ENCODE measurements at places on chromosomes 1 and 21.
A peak's percentile ranks its signal among the peaks of the same experiment; 100 is the strongest.

- DNase-seq, result no peak
These were observed 492.8 kb downstream of the CAMTA1 start for GRCh38 chr1:7278045-7278444.

- peak; percentile 36 for DNase-seq
These were observed 45.4 kb downstream of the S100B start for GRCh38 chr21:46559291-46559983.

GRCh38 chr1:220255204-220255603 lies 17.0 kb downstream of the RAB3GAP2 start:
- DNase-seq, result no peak

DNA sequence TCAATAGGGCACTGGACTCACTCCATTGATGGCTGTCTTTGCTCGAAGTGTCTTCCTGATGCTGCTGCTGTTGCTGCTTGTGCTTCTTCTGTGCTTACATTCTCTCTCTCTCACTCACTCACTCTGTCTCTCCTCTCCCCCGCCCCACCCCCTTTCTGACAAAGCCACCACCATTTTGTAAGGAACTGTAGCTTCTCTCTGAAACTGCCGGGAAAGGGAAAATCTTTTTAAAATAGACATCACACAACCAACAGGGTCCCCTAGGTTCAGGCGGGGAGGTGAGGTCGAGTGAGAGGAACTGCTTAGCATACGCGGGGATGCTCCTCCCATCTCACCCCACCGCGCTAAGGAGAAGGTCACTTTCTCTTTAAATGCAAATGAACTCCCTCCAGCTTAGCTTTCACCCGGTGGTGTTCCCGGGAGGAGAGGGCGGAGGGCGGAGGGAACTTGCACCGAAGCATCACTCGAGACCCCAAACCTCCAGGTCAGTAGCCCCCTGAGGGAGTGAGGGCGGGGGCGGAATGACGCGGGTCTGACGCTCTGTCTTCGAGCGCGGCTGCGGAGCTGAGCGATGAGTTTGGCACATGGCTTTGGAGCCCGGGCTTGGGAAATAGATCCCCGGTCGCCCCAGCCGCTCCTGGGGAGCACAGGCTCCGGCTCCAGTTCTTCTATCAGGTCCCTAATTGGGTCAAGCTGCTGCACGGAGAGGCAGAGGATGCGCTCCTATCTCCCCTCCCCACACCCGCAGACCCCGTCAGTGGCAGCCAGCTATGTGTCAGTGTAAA lies at the start of gene CCDC28B:
Gene CCDC28B (plus strand): TSS at position 370 of the 785 bp plus-strand sequence. CDS start 1,341 bp downstream, outside the sequence.
- peak; percentile 40 for DNase-seq

- no peak for DNase-seq
These were observed 499.6 kb downstream of the MRPL39 start for GRCh38 chr21:25107708-25108107.

DNA sequence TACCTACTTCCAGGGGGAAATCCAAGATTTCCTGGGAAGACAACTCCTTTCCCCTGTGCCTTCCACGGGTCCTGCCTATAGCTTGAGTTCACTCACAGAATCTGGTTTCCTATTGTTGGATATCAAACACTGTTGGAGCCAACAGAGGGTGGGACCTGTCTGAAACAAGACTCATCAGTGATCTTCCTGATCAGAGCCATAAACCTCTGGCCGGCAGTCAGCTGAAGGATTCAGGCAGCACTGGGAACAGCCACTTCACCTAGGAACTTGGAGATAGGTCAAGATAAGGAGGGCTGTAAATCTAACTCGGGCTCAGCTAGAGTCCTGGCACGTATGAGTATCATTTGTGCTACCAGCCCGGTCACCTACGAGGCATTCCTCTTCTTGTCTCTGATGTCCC lies 23.3 kb downstream of the SH3BP5L start:
- no peak for DNase-seq

- no peak for DNase-seq
These were observed 27.6 kb downstream of the C1orf216 start for GRCh38 chr1:35691080-35691479.

GRCh38 chr1:216600730-216601609 lies 122.3 kb downstream of the ESRRG start:
- no peak for DNase-seq

GRCh38 chr1:223201967-223202366 lies 58.9 kb upstream of the TLR5 start:
- DNase-seq, result no peak

DNA sequence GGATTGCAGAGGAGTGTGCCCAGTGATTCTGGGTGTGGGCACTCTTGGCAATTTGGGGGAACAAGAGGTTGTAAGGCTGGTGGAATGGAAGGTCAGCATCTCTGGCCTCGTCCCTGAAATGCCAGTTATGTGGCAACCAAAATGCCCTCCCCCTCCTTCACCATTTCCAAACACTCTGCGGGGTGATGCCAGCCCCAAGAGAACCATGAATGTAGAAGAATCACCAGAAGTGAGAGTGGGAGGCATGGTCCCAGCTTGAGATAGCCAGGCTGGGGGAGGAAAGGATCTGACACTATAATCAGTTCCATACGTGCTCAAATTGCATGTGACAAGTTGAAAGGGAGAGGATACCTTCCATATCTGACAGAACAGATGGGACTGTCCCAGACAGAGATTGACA lies 88.7 kb upstream of the EDN2 start:
- DNase-seq, result no peak

- DNase-seq, result no peak
These were observed 24.8 kb downstream of the CD101 start for GRCh38 chr1:117026361-117026760.

DNA sequence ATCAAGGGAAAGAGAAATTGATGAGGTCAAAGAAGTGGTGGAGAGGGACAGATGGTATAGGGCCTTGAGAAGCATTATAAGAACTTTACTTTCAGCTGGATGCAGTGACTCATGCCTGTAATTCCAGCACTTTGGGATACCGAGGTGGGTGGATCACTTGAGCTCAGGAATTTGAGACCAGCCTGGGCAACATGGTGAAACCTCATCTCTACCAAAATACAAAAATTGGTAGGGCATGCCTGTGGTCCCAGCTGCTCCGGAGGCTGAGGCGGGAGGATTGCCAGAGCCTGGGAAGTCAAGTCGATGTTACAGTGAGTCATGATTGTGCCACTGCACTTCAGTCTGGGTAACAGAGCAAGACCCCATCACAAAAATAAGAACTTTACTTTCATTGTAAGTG lies 5.7 kb downstream of the TMEM50A start:
- no peak for DNase-seq

DNA sequence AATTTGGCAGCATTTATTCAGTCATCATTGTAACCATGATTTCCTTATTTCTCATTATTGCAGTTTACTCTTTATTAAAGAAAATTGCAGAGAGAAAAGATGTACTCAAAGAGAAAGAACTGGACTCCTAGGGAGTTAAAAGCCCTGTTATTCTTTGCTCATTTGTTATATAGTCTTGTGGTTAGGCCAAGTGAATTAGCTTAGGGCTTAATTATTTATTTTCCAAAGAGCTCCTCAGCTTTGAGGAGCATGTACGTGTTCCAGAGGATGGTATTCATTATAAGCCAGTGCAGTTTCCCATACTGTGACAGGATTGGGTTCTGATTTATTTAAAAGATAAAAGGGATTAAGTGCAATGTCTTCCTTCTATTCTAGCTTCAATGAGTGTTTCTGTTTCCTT lies 86.4 kb downstream of the GPR161 start:
- no peak for DNase-seq

- no peak for DNase-seq
These were observed 8.1 kb upstream of the GBP5 start for GRCh38 chr1:89280766-89281165.

- no peak for DNase-seq
These were observed 423 bp downstream of the URB1 start for GRCh38 chr21:32392299-32392879.

- DNase-seq, result peak; percentile 44
These were observed 79.1 kb downstream of the NDUFS5 start for GRCh38 chr1:39105061-39105840.

- no peak for DNase-seq
These were observed 97.4 kb downstream of the MRPL39 start for GRCh38 chr21:25509862-25510261.

GRCh38 chr1:15950302-15950701 lies 25.6 kb downstream of the ZBTB17 start:
- DNase-seq, result peak; percentile 41

DNA sequence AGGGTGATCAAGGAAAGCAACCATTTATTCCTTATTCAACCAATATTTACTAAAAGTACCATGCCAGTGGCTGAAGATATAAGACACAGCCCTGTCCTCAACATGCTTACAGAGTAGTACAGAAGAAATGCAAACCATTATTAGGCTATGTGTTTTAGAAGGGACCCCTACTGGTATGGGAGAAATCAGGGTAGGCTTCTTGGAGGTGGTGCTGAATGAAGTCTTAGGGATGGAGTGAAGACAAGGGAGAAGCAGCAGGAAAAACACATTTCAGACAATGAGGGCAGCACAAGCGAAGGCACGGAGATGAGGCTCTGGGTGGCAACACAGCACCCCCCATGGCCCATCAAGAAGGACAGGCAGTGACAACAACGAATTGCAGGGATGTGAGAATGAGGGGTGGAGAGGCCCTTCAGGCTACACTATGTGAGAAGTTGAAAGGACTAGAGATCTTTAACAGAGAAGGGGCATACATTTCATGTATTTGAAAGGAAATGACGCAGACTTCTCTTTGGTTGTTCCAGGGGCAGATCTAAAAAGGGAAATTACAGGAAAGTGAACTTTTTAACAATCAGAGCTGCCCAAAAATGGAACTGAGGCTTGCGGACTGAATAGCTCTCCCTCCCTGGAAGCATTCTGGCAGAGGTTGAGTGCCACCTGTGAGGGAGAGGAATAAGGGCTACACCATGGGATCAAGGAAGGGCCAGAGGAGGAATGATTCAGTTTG lies 16.8 kb upstream of the CD58 start:
- DNase-seq, result no peak

DNA sequence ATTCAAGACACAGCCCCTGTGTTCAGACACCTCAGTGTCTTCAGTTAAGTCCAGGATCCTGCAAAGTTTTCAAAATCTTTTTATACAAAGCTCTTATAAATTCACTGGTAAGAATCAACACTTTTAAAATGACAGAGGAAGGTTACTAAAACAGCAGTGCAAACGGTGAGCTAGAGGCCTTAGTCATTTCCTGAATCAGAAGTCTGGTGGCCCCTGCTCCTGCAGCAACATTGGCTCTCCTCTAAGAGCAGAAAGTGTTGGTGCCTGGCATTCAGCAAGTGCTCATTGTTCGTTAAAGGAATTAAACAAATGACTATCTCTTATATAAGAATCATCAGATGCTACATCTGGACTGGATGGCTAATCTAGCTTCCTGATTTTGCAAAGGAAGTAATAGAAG lies 282.9 kb downstream of the PTGER3 start:
- no peak for DNase-seq

DNA sequence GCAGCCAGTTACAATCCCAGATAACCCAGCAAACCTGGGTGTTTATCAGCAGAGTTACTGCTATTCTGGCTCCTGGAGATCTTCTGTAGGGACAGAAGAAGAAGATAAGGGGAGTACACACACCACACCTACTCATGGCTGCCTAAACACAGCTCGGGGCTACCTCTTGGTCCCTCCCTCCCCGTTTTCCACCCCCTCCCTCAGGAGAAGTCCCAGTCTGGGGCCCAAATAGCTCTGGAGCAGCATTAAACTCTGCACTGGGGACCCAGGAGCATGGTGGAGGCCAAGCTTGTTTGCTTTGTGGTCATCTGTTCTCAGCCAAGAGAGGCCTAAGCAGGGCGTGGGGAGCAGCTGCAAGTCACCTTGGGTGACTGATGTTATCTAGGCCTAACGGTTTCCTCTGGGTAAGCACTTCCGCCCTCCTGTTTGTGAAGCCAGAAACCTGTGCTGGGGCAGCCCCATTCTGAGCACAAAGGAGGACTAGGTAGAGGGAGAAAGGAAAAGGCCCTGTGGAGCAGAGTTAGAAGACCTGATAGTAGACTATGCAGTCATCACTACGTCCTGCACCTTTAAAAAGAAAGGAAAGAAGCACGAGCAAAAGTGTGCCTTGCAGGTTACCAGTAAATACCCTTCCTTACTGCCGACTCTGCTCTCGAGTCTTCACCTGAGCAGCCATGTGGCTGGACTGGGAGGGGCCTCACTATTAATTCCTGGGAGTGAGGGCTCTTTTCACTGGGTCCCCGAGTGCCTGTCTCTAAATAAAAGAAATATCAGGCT lies 2.0 kb upstream of the RCSD1 start:
- peak; percentile 55 for DNase-seq

- DNase-seq, result no peak
These were observed 112.6 kb downstream of the MACF1 start for GRCh38 chr1:39317111-39317510.

- DNase-seq, result no peak
These were observed 186.4 kb downstream of the RYR2 start for GRCh38 chr1:237228421-237228820.

DNA sequence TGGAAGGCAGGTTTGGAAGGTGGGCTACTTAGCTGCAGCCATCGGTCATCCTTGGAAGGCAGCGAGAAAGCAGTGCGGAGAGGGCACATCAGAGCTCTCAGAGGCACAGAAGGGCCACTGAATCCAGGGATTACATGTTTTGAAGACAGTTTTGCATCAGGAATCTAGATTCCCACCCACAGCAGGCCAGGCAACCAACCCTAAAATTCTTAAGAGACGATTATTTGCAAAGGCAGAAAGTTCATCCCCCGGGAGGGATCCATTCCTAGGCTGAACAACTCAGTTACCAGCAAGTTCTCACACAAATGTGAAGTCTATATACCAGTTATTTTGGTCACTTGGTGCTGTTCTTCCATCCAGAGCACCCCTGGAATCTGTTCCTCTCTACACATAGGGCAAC lies 457.3 kb upstream of the VAMP3 start:
- DNase-seq, result no peak

DNA sequence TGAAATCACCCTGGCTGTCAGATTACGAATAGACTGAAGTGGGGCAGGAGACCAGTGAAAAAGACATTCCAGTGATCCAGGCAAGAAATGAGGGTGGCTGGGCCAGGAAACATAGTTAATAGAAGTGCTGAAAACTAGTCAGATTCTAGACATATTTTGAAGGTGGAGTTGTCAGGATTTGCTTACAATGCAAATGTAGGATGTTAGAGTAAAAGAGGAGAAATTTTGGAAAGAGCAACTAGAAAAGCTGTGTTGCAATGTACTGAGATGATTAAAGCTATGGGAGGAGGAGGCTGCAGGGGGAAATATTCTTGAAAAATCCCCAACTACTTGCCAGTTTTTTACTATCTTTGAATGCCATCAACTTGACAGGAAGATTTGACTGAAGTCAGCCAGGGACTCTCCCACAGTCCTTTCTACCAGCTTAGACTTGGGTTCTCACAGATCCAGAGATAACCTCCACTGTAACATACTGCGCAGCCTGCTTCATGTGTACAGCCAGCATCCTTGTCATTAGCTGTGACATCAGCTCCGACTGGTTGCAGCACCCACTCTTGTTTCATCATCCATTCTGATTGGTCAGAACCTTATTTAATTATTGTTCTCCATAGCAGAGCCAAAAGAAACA lies 109.7 kb downstream of the TSEN15 start:
- no peak for DNase-seq

GRCh38 chr1:223221686-223222085 lies 78.6 kb upstream of the TLR5 start:
- DNase-seq, result no peak

- no peak for DNase-seq
These were observed 62.5 kb downstream of the IL23R start for GRCh38 chr1:67228791-67229190.

Data from activated CD8-positive, alpha-beta memory T cell treated with anti-CD3 and anti-CD28 coated beads for 48 hours (primary cell).